ENCODE measurements at places on chromosomes 2 and 18.

DNA sequence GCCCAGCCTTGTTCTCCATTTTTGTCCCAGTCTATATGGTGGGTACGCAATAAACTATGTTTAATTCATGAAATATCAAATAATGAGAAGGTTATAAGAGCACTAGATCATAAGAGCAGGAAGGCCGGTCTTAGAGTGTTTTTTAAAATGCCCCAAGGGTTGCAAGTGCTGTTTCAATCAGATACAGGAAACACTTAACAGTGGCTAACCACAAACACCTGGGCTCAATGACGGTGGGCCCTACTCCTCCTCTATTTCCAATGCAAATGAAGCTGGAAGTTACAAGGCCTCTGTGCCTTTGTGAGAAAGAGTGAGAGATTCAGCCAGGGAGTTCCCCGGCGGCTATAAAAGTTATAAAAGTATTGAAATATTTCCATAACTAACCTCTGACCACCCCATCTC is 18.9 kb upstream of the WDR33 start:
- no peak for DNase-seq

GRCh38 chr2:240467659-240468302 is 32.3 kb downstream of the GPC1 start:
- no peak for DNase-seq

- DNase-seq, result no peak
Observed at GRCh38 chr2:241961454-241961853, 91.9 kb downstream of the RTP5 start.

GRCh38 chr2:232728785-232729184 is 31.7 kb downstream of the GIGYF2 start:
- DNase-seq, result no peak

GRCh38 chr18:75554176-75554575 is 126.7 kb upstream of the SMIM21 start:
- DNase-seq, result no peak
